ENCODE measurements at places on chromosomes 4 and X. TPM values are rescaled to one million over a fixed set of nuclear protein-coding genes. Genes with fewer than 3 reads are reported as not detected.

NDST3 gene
- total RNA-seq = 0.14 TPM

DMRTC1 gene
- total RNA-seq = not detected

- no peak overlapping the region for H3K4me3 ChIP-seq
- no peak for DNase-seq
- H3K4me1 ChIP-seq = no peaks in the 10 kb centered on the region
Observed at GRCh38 chr4:2222838-2223237, 19.1 kb downstream of the HAUS3 start.

TKTL1 gene
- not detected for total RNA-seq

GRCh38 chrX:152640034-152640818 lies 2.5 kb downstream of the GABRQ start:
- no peaks in the 10 kb centered on the region for H3K4me1 ChIP-seq
- H3K36me3 ChIP-seq = no peaks in the 10 kb centered on the region
- no peak overlapping the region for H3K4me3 ChIP-seq
- H3K27ac ChIP-seq = no peak overlapping the region
- no peak for DNase-seq

MBNL3 gene
- 37.4 TPM for total RNA-seq

DNA sequence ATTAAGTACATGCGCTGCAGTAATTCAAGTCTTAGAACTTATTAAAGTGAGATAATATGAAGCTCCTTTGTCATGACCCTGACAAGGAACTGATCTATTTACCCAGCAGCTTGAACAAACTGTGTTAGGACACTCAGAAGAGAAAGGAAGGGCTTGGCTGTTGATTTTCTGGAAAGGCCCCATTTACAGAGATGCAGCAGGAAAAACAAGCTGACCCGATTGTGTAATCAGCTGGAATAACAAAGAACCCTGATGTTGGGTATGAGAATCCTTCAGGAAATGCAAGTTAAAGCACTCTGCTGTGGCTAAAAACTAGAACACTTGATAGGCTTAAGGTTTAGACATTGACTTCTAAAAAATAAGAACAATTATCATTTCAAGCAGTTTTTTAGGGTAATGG lies 64.8 kb downstream of the TBC1D9 start:
- no peaks in the 10 kb centered on the region for H3K36me3 ChIP-seq
- H3K27ac ChIP-seq = peak overlapping the region; percentile 41
- no peak for DNase-seq
- H3K27me3 ChIP-seq = no peaks in the 10 kb centered on the region
